H7 (cell line): ENCODE measurements at places on chromosomes 4 and X. TPM values are rescaled to one million over a fixed set of nuclear protein-coding genes. Genes with fewer than 3 reads are reported as not detected.

Gene SSX2B
- total RNA-seq = 0.10 TPM in 1 of 2 replicates, not detected in the other

Gene RBMXL3
- total RNA-seq = not detected in 2 replicates

Gene TAF7L
- total RNA-seq = 0.11 TPM in 1 of 2 replicates, not detected in the other

Gene PITX2
- 87.1 and 92.3 TPM in 2 replicates for total RNA-seq

Gene WDR17
- 1.0 and 1.1 TPM in 2 replicates for total RNA-seq

Gene AKAP17A
- 52.9 and 76.2 TPM in 2 replicates for total RNA-seq

Gene PABPC5
- 4.3 and 6.2 TPM in 2 replicates for total RNA-seq

Gene CNKSR2
- total RNA-seq = 5.9 and 6.3 TPM in 2 replicates

Gene NPY2R
- 0.04 TPM in 1 of 2 replicates, not detected in the other for total RNA-seq

Gene TGIF2LX
- total RNA-seq = not detected in 2 replicates

Gene C4orf46
- total RNA-seq = 32.9 and 35.8 TPM in 2 replicates

Gene ARMCX2
- total RNA-seq = 108 and 114 TPM in 2 replicates

Gene LGI2
- total RNA-seq = 0.94 and 3.1 TPM in 2 replicates

Gene ADH1C
- total RNA-seq = not detected in 2 replicates

Gene S100G
- not detected in 2 replicates for total RNA-seq

Gene TMPRSS11D
- not detected in 2 replicates for total RNA-seq

Gene GPC4
- total RNA-seq = 96.5 and 109 TPM in 2 replicates

Gene MAGEA11
- total RNA-seq = 0.18 and 0.62 TPM in 2 replicates

Gene LAS1L
- 53.0 and 57.4 TPM in 2 replicates for total RNA-seq

Gene PCDH18
- total RNA-seq = 26.7 and 35.6 TPM in 2 replicates

Gene PPP4R3C
- total RNA-seq = not detected in 2 replicates

Gene MAMLD1
- total RNA-seq = 0.31 and 1.1 TPM in 2 replicates

Gene TMEM144
- 5.2 and 7.1 TPM in 2 replicates for total RNA-seq

Gene CYLC1
- total RNA-seq = not detected in 2 replicates

Gene SSX2
- total RNA-seq = 0.45 TPM in 1 of 2 replicates, not detected in the other

Gene GRIA3
- 1.5 and 1.8 TPM in 2 replicates for total RNA-seq
